ENCODE measurements at places on chromosomes 13 and 19. TPM values are rescaled to one million over a fixed set of nuclear protein-coding genes. Genes with fewer than 3 reads are reported as not detected.

GRCh38 chr13:99959540-99960230, 11.9 kb downstream of the ZIC5 start:
- DNase-seq: no peak

DNA sequence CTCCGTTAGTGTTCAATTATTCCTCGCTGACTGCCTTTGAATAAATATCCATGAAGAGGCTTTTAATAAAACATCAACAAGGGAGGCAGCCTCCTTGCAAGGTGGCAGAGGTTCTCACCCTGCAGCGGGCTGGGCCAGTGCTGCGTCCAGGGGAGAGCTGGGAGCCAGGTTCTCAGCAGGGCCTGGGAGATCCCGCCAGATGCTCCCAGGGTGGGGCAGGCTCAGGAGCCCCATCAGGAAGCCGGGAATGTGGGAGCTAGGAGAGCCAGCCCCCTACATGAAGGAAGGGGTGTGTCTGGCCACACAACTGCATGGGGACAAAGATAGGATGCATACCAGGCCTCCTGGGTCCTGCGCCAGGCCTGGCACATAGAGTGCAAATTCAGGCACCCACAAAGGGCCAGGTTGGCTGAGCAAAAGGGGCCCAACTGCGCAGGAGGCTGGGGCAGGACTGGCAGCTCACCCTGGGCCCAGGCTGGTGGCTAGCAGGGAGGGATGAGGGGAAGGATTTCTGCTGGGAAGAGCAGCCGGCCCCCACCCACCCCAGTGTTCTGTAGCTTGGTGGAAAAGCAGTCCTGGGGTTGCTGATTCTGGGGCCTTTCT, 22.8 kb downstream of the VSTM2B start:
- no peak for DNase-seq

- DNase-seq: no peak
Measured at GRCh38 chr13:100428986-100429385, 159.6 kb downstream of the GGACT start.

- no peak for DNase-seq
Measured at GRCh38 chr13:33259296-33259695, 26.3 kb downstream of the STARD13 start.

DNA sequence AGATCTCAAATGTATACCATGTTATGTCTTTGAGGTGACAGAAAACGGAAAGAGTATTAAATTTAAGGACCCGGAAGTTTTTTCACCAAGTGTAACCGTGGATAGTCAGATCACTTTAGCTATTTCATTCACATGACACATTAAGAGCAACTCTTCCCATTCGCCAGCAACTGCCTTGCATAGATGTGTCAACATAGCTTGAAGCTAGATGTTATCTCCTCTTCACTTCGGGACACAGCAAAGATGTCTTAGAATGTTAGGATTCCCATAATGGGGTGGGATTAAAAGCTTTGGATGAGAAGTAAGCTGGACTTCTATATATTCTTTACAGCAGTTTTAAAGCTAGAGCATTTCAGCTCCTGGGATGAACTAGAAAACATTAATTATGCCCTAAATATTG, 1135.9 kb upstream of the PCDH20 start:
- DNase-seq: no peak

GRCh38 chr13:76929320-76929719, 19.0 kb upstream of the ACOD1 start:
- no peak for DNase-seq

GRCh38 chr13:106656186-106656585, 88.2 kb upstream of the ARGLU1 start:
- DNase-seq: no peak

GRCh38 chr13:36997716-36998427, 1.3 kb downstream of the ALG5 start:
- DNase-seq: no peak

DNA sequence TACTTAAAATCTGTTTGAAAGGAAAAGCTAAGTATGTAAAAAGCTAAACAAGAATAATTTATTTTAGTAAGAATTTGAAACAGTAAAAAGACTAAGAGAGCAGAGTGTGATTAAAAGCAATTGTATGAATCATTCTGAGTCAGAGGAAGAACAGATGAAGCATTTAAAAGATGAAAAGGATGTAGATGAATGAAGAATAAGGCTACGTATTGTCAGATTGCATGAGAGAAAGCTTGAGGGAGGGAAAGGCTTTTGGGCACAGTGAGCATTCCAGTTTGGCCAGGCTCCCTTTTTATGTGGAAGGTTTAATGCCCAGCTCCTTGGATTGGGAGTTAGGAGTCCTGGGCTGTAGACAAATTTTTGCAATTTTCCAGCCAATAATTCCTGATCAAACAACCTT, 117.7 kb downstream of the FREM2 start:
- DNase-seq: no peak

- DNase-seq: no peak
Measured at GRCh38 chr13:89726690-89727435, 1620.6 kb upstream of the MIR17HG start.

GRCh38 chr13:77434289-77434688, 101.2 kb upstream of the SCEL start:
- no peak for DNase-seq

DNA sequence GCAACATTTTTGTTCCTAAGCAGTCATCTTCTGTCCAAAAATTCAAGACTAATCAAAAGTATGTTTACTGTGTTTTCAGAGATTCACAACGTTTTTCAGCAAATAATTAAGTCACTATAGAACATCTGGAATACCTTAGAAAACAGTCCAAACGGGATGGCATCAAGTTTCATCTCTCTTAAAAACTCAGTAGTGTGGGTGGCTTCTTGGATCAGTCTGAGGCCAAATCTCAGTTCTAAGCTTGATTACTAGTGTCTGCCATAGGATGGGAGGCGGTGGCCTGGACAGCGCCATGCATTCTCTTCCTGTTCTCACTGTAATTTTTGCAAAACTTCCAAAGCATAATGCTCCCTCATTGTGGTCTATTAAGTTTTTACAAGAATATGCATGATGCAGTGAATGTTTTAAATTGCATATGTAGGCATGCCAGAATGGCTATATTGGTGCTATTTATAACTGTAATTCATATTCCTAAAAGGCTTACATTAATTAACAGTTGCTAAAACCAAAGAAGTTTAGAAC, 37.1 kb downstream of the ANKRD10 start:
- no peak for DNase-seq

- no peak for DNase-seq
Measured at GRCh38 chr13:34409496-34410182, 532.4 kb upstream of the NBEA start.

DNA sequence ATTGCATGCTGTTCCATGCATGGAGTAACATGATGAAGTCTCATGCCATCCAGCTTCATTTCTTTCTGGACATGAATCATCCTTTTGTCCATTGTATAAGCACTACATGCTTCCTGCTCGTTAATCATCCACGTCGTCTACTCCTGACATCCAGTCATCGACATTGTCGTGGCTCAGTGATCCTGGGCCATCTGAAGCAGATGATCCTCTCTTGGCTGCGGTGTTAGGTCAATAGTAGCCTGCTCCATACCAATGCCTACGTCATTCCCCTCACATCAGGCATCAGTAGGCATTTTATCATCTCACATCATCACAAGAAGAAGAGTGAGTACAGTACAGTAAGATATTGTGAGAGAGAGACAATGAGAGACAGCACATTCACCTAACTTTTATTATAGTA, 7.9 kb upstream of the MYO16 start:
- no peak for DNase-seq

GRCh38 chr13:111662451-111662850, 342.0 kb downstream of the TEX29 start:
- DNase-seq: no peak

- no peak for DNase-seq
Measured at GRCh38 chr13:27403727-27404385, 20.6 kb upstream of the GTF3A start.

GRCh38 chr13:34031610-34032009, 213.7 kb downstream of the RFC3 start:
- no peak for DNase-seq

- DNase-seq: no peak
Measured at GRCh38 chr19:1791879-1792278, 20.2 kb downstream of the ATP8B3 start.

- no peak for DNase-seq
Measured at GRCh38 chr13:79404361-79404760, 1.7 kb downstream of the RBM26 start.

DNA sequence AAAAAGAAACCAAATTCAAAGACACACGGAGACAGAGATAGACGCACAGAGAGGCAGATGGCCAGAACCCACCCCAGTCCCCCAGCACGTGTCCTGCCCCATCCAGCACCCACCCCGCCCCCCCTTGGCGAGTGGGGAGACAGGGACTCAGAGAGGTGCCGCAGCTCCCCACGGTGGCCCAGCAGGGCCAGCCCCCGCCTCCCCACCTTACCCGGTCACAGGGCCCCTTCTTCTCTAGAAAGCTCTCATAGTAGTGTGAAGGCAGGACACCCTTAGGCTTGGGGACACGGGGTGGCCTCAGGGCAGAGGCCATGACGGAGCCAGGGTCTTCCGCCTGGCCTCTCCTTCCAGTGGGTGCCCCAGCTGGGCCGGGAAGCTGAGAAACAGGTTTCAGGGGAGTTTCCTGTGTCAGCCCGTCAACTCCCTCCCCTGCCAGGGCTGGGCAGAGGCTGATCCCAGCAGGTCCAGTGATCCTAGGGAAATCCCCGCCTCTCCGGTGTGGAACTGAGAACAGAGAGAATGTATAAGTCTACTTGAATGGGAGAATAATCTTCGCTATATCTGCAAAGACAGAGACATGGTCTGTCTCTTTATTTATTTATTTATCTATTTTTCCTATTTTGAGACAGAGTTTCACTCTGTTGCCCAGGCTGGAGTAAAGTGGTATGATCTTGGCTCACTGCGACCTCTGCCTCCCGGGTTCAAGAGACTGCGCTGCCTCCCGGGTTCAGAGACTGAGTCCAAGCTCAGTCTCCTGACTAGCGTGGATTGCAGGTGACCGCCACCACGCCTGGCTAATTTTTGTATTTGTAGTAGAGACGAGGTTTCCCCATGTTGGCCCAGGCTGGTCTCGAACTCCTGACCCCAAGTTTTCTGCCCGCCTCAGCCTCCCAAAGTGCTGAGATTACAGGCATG, at the start of gene STAP2:
STAP2 (minus strand) TSS at position 387 of the 915 bp plus-strand sequence; CDS start at position 313, 74 bp downstream.
- DNase-seq: no peak

- no peak for DNase-seq
Measured at GRCh38 chr19:45243144-45243732, 2.0 kb downstream of the EXOC3L2 start.

DNA sequence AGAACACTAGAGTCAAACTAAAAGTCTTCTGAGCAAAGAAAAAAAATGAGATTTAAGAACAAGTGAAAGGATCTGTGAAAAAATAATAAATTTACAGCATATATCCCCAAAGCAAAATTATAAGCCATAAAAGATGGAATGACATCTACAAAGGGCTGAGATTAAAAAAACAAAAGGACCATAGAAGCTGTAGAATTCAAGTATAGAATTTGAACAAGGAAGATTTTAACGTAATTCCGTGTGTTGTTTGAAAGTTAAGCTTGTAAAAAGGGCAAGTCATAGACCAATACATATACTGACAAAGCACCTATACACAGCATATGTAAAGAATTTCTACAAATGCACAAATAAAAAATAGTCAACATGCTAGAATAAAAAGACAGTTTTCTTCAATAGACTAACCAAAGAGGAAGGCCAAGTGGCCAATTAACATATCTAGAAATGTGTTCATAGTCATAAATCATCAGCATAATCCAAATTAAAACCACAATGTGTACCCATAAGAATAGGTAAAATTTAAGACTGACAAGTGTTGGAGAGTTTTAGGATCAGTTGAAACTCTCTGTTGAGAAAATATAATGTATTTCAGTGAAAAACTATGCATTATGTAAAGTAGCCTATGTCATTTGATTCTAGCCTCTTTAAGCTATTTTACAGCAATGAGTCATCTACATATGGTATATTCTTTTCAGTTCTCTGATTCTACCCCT, 674.9 kb downstream of the OLFM4 start:
- DNase-seq: no peak

- DNase-seq: no peak
Measured at GRCh38 chr19:2181633-2181997, 17.9 kb downstream of the DOT1L start.

DNA sequence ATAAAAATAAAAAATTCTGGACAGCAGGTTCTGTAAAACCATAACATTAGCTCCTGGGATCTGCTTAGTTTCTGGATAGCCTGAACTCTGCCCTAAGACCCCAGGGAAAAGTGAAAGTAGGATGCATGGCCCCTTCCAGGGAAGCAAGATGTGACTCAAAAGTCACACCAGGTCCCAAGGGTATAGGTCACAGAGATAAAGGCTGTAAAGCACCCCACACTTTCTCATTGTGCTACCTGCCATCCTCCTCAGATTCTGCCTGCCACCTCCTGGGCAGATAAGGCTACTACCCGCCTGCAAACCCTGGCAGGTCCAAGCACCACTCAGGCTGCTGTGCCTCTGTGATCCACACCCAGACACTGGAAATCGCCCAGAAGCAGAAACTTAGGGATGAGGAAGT, 20.6 kb downstream of the FFAR2 start:
- DNase-seq: peak; percentile 79

- no peak for DNase-seq
Measured at GRCh38 chr13:19362946-19363510, 181.4 kb upstream of the TUBA3C start.

DNA sequence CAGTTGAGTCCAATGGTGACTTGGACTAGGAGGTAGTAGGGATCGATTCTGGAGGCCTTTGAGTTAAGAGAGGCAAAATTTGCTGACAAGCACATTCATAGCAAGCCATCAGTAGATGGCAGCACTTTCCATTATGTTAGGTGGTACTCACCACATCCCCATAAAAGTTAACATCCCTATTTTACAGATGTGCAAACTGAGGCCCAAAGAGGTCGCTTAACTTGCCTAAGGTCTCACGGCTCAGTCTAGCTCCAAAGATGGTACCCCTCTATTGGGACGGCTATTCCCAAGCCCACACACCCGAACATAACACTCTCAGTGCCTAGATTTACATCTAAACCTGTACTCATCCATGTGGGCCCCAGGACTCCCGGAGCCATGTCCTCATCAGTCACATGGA, 21.5 kb upstream of the FOSB start:
- DNase-seq: no peak

- DNase-seq: no peak
Measured at GRCh38 chr19:39265321-39265916, 2.8 kb upstream of the IFNL2 start.

GRCh38 chr19:37007587-37008220, 70.5 kb upstream of the ZNF420 start:
- DNase-seq: peak; percentile 75

GRCh38 chr13:25920931-25921330, 130.9 kb downstream of the SHISA2 start:
- DNase-seq: no peak

Gene PSG2
- not detected for total RNA-seq

Gene DENND1C
- 9.2 TPM for total RNA-seq

Gene RGCC
- total RNA-seq: 20.7 TPM

Gene ALG5
- 11.6 TPM for total RNA-seq

Gene CD70
- 0.27 TPM for total RNA-seq

Gene CHST8
- total RNA-seq: not detected

Gene ZNF492
- 1.1 TPM for total RNA-seq

Gene APC2
- 0.27 TPM for total RNA-seq

Gene MEIOSIN
- total RNA-seq: not detected

Gene MAP2K2
- 136 TPM for total RNA-seq

Gene SLC7A9
- not detected for total RNA-seq

Gene PSG7
- total RNA-seq: not detected

Gene CEACAM16
- not detected for total RNA-seq

Gene KLK5
- not detected for total RNA-seq

Gene CYP2F1
- under 0.01 TPM for total RNA-seq

Gene SCEL
- total RNA-seq: not detected

Gene ZNF816
- 9.2 TPM for total RNA-seq
